Activated CD4-positive, alpha-beta T cell treated with anti-CD3 and anti-CD28 coated beads, Interleukin-2, amount 50 U/mL, for 1 hour (primary cell): ENCODE measurements at places on chromosomes 12 and 14.

- DNase-seq: no peak
These were observed 154.3 kb downstream of the CEP83 start for GRCh38 chr12:94305130-94305957.

DNA sequence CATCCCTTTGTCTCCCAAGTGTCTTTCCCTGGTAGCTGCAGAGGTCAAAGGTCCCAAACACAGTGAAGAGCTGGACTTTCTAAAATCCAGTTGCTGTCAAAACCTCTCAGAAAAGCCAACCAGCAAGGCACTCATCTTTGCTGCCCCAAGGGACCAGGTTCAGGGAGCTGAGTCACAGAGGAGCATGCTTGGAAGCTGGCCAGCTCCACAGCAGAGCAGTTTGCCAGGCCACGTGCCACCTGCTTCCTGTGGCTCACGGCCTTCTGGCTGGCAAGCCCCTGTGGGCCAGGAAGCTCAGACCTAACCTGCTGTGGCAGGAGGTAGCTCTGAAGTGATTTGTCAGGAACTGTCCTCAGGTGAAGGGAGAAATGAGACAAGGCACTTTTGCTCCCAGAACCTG, 3.6 kb downstream of the ISCU start:
- DNase-seq: peak; percentile 57

DNA sequence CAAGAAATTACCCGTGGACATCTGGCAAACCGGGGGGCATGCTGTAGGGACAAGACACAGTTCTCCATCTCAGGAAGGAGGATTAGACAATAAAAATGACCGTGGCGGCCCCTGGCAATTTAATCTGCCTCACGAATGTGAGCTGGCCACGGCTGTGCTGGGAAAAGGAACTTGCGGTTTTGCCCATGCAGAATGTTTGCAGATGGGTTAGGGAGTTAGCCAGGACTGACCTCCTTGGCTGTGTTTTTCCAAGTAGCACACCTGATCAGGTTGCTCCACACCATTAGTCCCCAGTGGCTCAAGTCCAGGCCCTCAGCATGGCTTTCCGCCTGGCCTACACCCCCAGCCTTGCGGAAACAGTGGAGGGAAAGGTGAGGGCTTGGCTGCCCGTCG, 20.8 kb downstream of the TPCN1 start:
- no peak for DNase-seq

DNA sequence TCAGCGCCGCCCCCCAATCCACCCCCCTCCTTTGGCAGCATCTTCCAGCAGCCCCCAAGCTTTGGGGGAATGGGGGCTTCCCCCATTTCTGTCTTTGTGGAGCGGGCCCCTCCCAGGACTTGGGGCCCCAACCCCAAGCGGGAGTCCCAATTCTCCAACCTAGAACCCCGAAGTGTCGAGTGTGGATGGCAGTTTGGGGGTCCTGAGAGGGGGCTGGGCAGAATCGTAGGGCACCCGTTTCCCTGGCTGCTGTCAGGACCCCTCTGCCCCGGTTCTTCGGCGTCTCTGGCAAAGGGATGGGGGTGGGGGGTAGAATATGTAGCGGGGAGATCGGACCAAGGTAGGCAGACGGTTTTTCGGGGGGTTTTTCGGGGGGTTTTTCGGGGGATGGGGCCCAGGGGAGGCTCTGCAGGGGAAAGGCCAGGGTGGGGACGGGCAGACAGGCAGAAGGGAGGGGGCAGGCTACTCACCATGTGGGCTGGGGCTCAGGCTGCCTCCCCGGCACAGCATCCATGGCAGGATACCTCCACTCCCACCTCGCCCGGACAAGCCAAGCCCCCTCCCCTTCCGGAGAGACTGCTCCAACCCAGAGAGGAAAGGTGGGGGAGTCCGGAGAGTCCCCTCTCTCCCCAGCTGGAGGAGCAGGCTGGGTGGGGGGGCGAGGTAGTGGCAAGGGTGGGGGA, 739 bp downstream of the JPH4 start:
- no peak for DNase-seq

DNA sequence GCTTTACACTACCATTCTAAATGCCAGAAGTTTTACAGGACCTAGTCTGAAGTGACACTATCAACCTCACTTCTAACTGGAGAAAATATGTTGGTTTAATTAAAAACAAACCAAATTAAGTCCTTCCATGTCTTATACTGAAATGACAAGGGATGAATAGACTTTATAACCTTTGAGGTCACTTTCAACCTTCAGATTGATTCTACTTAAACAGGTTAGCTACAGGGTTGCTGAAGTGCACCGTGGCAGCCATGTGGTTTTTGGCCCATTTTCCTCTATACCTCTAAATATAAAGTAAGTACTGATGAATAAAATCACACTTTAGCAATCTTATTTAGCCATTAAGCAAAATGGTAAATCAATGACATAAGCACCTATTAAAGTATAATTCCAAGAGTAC, 3.9 kb downstream of the SLC38A2 start:
- no peak for DNase-seq

- DNase-seq: peak; percentile 70
These were observed 1.4 kb downstream of the IFFO1 start for GRCh38 chr12:6554168-6555017.
